ENCODE measurements at places on chromosomes 2 and 18. TPM values are rescaled to one million over a fixed set of nuclear protein-coding genes. Genes with fewer than 3 reads are reported as not detected.

Gene ATP6V1C2
- total RNA-seq = 1.7 TPM

GRCh38 chr2:208386541-208386940 is 20.1 kb upstream of the PTH2R start:
- no peak for DNase-seq

DNA sequence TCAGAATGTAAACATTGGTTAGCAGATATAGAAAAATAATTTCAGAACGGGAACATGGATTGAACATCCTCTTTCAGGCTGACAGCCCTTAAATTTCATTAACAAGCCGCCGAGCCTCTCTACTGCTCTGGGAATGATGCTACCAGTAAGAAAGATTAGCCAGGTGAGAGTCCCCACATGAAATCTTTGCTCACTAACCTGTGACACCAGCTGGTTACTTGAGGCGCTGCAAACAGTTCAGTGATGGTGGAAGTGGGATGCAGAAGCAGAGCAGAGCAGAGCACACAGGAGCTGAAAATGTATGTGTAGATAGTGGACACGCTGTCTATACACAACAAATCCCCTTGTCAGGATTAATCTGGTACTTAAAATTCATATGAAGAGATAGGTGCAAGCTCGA is 721.1 kb downstream of the DPP10 start:
- DNase-seq = no peak

- no peak for DNase-seq
Observed at GRCh38 chr2:174436351-174436750, 40.8 kb downstream of the SCRN3 start.

DNA sequence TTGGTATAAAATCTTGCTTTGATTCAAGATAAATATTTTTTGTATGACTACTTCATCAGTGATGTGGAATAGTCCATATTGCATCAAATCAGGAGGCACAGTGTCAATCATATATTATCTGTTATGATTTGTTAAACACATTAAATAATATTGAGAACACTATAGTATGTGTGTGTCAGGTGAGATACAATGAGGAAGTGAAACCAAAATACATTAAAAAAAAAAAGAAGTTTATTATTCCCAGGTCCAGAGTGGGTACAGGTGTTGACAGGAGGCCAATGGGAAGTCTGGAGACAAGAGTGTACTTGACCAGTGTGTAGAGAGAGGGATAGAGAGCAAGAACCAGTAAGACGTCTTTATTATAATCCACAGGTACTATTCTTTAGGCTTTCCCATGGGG is 292.6 kb downstream of the FSIP2 start:
- DNase-seq = no peak

All from lower lobe of right lung (tissue), 2 donors.